Activated CD4-positive, alpha-beta T cell treated with anti-CD3 and anti-CD28 coated beads, Interleukin-2, amount 50 U/mL, for 4 hours (primary cell): ENCODE measurements at places on chromosomes 3 and 15.

- no peak for DNase-seq
Measured at GRCh38 chr3:49668414-49668797, 5.7 kb upstream of the APEH start.

DNA sequence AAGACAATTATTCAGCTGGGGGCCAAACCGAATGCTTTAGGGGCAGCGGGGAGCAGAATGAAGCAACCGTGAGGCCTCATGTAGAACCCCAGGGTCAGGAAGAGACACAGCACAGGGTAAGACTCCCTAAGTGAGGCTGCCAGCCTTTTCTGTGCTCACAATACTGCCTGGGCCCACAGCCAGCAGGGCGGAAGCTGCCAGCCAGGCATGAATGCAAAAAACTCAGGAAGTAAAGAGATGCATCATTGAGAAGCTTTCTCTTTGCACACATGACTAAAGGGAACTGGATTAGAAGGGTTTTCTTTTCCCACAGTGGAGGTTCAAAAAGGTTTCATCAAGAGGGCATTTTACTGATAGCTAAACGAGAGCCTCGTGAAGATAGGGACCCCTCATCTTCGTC, 33.3 kb downstream of the CA12 start:
- no peak for DNase-seq

DNA sequence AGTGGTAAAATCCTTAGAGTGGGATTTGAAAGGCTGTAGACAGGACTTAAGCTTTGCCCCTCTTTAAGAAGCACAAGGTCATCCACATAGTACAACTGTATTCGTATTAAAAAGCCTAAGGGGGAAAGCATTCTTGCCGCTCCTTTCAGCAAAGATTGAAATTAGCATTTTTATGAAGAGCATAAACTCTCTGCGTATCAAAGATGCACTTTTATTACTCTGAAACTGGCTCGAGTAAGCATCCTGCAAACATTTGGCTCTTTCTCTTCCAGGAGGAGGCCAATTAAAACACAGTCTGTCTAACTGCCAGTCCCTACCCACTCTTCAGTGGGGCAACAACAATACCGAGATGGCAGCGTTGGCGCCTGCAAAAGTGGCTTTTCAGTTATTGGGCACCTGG, 192.5 kb upstream of the TPRG1 start:
- DNase-seq, result no peak

DNA sequence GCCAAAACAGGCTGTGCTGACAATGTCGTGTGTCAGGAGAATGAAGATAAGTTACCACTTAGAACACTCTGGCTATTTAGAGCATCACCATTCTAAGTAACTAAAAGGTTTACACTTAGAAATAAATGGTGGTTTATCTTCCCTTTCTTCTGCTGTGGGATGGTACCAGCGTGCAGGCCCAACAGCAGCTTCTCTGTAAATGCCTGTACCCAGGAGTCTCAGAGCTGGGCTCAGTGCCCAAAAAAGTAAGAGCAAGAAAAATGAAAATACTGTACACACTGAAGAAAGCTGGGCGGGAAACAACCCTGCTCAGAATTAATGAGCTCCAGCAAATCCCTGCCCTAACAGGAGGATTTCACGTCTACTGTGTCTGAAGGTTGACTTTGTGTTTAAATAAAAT, 206.5 kb downstream of the MFSD1 start:
- DNase-seq, result no peak

GRCh38 chr3:41320953-41321641, 121.8 kb downstream of the CTNNB1 start:
- no peak for DNase-seq

DNA sequence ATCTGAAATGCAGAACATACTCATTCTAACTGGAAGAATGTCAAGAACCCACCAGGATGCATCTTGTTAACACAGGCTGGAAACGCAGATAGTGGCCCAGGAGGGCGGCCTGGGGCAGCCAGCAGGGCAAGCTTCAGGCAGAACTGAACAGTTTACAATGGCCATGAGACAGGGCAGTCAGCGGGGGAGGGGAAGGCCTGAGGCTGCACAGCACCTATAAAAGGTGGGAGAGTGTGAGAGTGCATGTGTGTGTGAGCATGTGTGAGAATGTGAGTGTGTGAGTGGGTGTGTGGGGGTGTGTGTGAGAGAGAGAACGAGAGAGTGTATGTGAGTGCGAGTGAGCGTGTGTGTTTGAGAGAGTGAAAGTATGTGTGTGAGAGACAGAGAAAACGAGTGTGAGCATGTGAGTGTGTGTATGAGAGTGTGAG, 26.8 kb upstream of the SLCO2A1 start:
- no peak for DNase-seq

GRCh38 chr3:73768524-73769308, 144.0 kb upstream of the PDZRN3 start:
- DNase-seq, result no peak

- DNase-seq, result no peak
Measured at GRCh38 chr3:73540969-73541740, 83.6 kb downstream of the PDZRN3 start.

DNA sequence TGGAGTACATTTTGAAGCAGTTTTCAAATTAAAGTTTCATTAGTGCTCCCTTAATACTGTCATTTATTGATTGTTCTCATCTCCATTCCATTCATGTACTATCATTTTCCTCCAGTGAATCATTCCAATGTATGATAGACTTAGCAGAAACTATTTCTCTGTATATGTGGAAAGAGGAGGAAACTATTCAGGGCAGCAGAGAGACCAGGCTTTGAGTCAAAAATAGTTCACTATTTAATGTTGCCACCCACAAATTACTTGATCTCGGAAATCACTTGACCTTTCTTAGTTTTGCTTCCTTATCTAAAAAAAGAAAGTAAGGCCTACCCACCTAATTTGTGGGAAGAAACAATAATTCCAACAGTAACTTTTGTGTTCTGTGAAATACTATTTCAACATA, 610.5 kb upstream of the ZNF385D start:
- no peak for DNase-seq

GRCh38 chr15:22963641-22964040, 16.5 kb downstream of the CYFIP1 start:
- no peak for DNase-seq

DNA sequence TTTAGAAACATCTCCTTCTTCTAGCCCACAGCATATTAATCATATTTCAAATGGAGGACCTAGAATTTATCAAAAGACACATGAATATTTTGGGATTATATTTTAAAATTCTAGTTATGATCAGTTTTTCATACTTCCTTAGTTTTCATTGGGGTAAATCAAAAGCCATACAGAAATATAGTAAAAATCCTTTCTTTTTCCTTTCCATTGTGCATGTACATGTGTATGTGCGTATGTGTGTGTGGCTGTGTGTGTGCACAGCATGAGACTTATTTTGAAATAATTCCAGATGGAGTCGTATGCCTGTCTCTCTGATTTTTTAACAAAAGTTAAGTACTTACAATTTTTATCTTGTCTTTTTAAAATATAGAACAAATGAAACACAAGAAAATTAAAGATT, 94.5 kb downstream of the ARPP21 start:
- no peak for DNase-seq
